T-helper 9 cell (primary cell): ENCODE measurements at places on chromosomes 1 and 21.

DNA sequence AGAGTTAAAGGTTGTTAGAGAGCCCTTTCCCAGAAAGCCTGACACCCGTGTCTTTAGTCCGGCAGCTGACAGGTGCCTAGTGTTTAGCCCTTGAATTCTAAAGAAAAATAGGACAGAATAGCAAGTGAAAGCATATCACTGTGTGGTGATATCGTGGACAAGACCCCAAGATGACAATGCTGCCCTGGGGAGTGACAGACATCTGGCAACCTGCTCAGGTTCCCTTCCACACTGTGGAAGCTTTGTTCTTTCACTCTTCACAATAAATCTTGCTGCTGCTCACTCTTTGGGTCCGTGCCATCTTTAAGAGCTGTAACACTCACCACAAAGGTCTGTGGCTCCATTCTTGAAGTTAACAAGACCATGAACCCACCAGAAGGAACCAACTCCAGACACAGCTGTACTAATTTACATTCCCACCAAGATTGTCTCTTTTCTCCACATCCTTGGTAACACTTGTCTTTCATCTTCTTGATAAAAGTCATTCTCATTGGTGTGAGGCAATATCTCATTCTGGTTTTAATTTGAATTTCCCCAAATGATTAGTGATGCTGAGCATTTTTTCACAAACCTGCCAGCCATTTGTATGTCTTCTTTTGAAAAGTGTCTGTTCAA is 107.6 kb upstream of the SGIP1 start:
- DNase-seq: no peak

GRCh38 chr1:34794001-34794789 is 1.4 kb downstream of the GJA4 start:
- DNase-seq: no peak

DNA sequence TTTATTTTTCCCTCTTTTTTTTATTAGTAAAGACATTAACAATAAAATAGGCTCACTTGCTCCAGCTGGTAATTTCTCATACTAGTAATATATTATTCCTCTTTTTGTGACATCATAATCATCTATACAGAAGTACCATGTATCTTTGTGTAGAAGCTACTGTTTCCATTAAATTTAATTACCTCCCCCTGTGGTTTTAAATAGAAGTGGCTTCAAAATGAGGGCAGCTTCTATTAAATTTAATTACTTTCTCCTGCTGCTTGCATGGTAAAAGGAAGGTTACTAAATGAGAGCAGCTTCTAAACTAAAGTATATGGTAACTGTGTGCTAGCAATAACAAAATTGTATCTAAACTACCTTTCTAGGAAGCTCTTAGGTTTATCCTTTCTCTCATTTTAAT is 94.0 kb downstream of the DPYD start:
- DNase-seq: no peak

DNA sequence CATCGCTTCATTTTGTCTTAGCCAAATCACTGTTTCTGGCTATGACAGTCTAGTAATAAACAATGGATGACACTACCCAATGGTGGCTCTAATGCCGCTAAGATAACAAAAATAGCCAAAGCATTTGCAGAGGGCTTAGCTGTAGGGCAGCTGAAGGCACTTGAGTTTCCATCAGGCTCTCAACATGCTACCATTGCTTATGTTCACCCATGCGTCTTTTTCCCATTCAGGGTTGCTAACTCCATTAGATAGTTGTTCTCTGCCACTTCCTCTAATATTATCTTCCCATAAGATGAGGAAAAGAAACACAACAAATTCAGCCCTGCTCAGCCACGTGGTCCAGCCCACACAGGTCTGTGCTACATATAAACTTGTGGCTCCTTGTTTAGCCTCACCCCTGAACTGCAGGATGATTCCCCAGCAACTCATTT is 159.6 kb downstream of the TOMM20 start:
- no peak for DNase-seq

- DNase-seq: no peak
These were observed 28.1 kb downstream of the KCTD3 start for GRCh38 chr1:215595231-215595630.

DNA sequence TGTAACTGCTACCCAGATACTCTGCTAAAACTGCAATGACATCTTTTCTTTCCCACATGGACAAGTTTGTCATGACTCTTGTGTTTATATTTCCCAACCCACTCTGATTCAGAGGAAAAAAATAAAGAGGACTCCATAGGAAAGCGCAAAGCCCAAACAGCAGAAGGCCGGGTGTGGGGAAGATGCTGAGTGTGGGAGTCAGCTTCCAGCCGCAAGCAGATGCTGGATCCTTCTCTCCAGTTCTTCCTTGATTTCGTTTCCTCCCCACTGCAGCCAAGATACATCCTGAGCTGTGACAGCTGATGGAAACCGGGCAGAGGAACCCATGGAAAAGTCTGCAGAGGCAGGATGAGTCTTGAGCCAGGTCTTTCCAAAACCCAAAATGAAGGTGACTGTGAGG is 498.2 kb downstream of the PLPP3 start:
- no peak for DNase-seq

DNA sequence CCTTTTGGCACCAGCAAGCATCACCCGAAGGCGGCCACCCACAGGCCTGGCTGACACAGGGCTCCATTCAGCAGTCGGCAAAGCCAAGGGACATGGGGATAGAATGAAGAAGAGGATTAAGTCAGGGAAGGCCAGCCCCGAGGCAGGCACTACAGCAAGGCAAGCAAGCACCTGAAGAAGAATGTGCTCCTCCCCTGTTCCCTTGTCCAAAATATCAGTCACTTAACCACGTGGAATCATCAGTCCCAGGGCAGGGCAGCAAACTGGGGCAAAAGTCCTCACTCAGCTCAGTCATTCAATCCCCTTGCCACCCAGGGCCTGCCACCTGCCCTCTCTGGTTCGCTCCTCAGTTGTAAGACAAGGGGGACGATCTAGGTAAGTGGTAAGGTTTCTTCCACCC is 9.3 kb downstream of the KANK4 start:
- no peak for DNase-seq

DNA sequence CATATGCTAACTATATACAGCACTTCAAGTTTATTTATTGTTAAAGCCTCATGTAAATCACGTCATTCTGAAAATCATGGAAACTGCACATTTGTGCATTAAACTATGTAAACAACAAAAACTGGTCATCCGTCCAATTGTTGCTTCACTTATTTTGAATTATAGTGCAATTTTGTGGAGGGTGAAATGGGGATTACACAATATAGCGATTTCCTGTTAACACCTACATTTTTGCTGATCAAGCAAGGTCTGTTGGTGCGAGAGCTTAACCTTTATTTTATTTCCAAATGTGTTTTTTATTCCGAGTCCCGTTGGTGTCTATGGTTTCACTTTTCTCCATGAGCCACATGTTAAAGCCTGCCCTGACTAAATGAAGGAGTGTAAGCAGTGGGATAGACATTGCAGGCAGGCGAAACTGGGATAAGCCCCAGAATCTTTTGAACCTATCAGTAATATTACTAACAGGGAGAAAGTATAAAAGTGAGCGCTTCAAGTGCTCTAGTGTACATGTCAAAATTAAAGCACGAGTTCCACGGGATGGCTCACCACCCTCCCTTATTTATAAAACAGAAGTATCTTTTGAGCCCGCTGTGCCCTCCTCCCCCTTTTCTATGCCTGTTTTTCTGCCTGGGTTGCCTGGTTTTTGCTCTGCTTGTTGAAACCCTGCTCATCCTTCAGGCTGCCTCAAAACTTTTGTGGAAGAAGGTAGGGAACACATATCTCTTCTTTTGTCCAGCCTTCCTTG is 120.7 kb downstream of the NFIA start:
- no peak for DNase-seq

DNA sequence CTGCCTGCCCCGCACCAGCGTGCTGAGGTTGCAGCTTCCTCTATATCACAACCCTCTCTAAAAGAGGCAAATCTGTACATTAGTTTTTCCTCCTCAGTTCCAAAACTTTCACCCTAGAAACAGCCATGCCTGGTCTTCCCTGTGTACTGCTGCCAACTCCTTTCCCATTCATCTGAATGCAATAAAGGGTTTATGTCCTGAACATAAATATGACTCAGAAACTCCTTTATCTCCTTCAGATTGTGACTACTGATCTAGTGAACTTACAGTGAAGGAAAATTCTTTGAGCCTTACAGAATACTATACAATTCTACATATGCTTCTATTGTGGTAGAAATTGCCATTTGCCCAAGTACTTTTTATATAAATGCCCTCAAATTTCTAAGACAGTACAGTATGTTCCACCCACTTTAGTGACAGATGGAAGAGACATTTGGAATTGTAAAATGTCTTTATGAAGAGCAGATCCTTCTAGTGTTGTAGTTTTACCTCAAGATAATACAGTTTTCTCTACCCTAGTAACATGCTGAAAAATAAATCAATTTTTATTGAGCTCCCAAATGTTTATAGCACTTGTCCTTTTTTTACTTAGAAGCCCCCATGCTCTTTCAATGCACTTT is 345.1 kb upstream of the SNX7 start:
- no peak for DNase-seq

GRCh38 chr1:185438936-185439335 is 121.9 kb upstream of the IVNS1ABP start:
- no peak for DNase-seq

DNA sequence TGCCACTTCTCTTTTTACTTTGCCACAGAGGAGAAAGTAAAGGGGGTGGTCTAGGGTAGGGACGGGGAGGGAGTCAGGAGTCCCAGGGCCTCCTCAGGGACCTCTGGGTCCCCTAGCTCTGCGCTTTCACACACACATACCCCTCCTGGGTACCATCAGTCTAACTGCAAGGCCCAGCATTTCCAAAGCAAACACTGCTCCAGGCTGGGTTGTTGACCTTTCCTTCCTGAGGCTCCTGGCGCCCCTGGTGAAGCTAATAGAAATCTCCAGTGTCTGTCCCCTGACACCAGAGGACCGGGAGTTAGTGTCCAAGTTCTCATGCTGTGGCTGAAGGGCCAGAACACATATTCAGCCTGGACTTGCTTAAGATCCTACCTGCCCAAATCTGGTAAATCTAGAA is 3.9 kb downstream of the TMEM63A start:
- DNase-seq: no peak

GRCh38 chr1:231021540-231022031 is 18.5 kb downstream of the FAM89A start:
- DNase-seq: no peak

GRCh38 chr1:35188578-35189392 is 4.2 kb downstream of the SFPQ start:
- no peak for DNase-seq

DNA sequence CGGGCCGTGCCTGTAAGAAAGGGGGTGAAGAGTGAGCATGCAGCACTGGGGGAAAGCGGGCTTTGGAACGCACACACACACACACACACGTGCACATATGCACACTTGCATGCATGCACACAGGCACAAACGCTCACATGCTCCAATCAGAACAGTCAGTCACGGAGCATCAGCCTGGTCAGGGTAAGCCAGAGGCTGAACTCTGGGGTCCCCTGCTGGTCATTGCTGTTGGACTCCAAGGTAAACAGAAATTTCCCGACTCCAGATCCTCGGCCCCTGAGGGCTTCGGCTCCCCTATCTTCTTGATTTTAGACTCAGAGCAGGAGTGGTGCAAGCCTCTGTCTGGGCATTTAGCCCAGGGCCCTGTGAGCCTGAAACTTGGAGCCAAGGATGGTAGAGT is 54.2 kb downstream of the SYT2 start:
- no peak for DNase-seq

DNA sequence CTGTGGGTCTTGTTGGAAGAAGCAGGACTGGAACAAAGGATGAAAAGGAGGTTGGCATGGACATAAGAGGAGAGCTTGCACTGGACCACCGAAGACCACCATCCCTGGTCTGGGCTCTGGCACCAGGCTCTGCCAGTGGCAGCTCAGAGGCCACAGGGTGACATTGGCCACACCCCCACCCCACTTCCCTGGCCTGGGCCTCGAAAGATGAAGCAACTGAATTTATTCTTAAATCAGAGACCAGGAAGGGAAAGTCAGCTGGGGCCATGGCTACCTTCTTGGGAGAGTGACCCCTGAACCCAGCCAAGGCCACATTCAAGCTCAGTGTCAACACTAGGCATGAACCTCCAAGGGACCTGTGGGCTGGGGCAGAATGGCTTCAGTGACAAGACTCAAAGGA is 4.0 kb downstream of the KLHDC7A start:
- DNase-seq: no peak

DNA sequence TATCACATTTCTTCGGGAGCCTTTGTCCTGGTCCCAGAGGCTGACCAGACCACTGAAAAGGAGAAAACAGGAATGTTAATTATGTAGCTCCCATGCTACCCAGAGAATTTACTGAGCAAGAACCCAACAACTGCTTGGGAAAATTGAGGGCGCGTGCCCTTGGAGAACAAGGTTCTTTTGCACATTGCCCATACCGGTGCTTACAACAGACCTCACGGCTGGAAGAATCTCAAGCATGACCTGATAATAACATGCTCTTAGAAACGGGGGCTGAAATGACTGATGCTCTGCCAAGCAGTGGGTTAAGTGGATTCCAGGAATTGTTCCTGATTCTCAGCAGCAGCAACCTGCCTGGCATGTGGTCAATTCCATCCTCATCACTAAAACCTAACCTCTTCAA is 49.3 kb upstream of the AJAP1 start:
- DNase-seq: no peak

DNA sequence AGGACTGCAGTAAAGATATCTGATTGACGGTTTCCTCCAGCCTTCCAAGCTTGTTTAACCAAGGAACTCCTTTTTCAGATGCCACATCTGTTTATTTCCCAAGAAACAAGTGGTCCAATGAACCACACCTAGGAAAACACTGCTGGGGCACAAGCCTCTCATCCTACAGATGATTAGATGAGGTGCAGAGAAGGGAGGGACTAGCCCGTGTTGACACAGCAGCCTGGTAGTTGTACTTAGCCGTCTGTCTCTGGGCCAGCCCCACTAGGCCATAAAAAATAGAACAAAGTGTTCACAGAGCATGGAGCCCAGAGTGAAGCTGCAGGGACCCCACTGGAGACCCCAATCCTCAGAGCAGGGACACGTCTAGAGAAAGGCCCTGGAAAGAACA is 32.1 kb downstream of the LRP8 start:
- no peak for DNase-seq

DNA sequence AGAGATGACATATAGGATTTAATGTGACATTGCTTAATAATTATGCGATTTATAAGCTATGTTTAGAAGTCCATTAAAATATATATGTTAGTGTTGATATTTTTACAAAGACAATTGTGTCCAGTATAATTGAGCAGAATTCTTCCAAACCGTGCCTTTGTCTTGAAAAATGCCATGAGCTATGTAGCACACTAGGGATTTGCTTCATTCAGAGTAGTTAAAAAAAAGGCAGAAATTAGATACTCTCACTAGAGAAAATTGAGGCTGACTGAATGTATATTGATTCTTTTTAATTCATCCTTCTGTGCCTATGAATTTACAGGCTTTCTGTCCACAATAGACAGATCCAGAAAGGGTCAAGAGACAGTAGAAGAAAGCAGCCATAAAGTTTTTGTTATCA is 429.0 kb downstream of the NEGR1 start:
- no peak for DNase-seq
